Stimulated activated CD8-positive, alpha-beta memory T cell treated with anti-CD3 and anti-CD28 coated beads, Interleukin-7, amount 100 ng/mL, for 1 hour (primary cell): ENCODE measurements at places on chromosomes 7 and 10.

GRCh38 chr7:106451171-106451570 lies 166.4 kb upstream of the NAMPT start:
- no peak for DNase-seq

GRCh38 chr10:51806079-51806835 lies 106.9 kb upstream of the CSTF2T start:
- no peak for DNase-seq

DNA sequence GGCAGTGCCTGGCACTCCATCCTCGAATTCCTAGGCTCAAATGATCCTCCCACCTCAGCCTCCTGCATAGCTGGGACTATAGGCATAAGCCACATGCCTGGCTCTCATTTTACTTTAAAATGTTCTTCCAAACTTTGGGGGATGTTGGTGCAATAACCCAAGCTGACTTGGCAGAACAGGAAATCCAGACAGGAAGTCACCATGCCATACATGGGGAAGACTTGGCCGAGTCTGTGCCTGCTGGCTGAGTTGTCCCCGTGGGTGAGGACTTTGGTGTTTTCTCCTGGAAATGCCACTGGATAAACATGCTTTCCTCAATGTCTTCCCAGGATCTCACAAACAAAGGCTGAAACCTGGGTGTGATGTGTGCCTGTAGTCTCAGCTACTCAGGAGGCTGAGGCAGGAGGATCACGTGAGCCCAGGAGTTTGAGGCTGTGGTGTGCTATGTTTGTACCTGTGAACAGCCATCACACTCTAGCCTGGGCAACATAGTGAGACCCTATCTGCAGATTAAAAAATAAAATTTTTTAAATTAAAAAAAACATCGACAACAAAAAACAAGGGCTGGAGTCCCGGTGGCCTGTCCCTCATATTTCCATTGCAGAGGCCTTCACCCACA lies 19.8 kb downstream of the HKDC1 start:
- no peak for DNase-seq

DNA sequence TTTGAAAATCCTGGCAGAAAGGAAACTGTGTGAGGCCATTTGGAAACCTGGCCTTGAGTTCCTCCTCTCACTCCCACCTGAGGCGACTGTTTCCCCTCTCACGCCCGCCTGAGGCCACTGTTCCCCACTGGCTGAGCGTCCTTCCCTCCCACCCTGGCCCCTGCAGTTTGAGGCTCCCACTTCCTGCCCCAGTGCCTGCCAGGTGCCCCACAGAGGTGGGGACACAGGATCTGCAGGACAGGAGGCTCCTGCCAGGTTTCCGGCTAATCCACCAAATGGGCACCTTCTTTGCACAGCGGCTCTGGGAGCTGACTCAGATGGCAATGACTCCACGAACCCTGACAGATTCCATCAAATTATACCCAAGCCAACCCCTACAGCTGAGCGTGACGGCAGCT lies 24.3 kb upstream of the LARP4B start:
- no peak for DNase-seq

DNA sequence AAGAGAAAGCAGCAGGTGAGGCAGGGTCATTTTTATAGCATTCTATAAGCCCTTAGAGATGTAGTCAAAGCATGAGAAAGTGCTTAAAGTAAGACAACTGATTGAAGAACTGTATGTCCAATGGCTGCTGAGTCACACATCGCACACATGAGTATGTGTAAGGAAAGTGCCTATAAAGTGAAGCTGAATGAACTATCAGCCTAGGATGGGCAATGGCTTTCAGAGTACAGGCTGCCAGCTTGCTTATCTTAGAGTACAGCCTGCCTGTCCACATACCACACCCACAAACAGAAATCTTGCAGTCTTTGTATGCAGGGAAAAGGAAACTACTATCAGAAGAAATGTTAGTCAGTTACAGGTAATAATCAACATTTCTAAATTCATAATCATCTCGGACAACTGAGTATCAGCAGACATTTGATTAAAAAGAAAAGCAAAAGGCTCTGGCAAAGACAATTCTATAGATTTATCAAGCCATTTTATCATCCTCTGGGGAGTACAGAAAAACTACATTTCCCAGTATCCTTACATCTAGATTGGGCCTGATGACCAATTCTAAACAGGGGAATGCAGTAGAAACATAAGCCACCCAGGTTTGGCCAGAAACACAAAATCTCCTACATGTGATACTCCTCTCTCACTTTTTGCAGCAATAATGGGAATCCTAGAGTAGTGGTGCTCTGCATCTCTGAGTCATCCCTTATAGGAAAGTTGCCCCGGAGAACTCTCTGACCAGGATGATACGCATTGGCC lies 16.2 kb upstream of the EPHB6 start:
- DNase-seq = no peak

- no peak for DNase-seq
Observed at GRCh38 chr10:133059093-133059470, 28.6 kb upstream of the ADGRA1 start.

DNA sequence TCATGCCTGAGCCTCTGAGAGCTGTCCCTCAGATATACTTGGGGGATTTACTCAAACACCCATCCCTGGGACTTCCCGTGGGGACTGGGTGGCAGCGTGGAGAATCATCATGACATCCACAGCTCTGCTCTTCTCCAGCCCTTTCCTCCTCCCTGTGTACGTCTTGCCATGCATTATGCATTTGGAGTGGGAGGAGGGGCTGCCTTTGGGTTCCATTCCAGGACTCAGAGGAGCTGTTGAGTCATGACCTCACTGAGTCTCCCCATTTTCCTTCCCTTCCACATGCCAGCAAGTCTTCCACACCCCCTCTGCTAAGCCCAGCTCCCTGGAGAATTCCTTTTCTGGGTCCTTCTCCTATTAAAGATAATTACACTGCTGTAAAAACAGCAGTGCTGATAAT lies 480.7 kb downstream of the SORCS3 start:
- no peak for DNase-seq

DNA sequence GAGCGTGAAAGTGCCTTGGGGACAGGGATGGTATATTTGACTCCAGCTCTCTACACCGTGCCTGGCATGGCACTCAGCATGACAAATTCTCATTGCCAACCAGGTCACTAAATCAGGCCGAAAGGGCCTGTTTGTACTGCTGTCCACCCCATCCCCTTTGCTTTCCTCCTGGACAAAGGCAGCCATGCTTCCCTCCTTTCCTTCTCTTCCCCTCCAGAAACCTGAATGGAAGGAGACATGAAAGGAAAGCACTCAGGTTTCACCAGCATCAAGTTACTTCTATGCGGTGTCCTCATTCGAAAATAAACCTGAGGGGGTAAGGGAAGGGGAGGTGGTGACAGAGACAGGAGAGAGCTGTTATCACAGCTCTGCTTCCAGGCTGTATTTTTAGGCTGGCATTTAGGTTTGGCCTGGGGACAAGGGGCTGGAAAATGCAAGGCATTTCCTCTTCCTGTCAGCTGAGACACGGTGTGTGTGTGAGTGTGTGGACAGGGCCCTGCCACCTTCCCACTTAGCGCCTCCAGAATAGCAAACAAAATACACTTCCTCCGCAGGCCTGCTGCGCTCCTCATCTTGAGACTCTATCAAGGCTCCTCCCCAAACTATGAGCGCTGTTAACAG lies 79.9 kb upstream of the COL13A1 start:
- DNase-seq = no peak

DNA sequence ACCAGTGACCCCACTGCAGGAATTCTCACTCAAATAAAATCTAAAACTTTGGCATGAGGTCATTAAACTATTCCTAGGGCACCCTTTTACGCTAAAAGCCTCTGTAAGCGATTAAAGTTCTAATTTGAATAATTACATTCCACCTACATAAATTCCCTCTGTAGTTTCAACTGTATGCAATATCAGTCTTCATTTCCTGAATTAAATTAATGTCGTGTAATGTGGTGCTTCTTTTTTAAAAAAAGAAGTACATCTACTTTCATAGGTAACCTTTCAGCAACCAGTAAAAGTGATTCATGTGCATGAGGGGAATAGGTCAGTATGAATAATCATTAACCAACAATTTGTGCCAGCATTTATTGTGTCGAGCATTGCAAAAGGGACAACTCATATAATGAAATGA lies 44.7 kb downstream of the IMMP2L start:
- DNase-seq = no peak

DNA sequence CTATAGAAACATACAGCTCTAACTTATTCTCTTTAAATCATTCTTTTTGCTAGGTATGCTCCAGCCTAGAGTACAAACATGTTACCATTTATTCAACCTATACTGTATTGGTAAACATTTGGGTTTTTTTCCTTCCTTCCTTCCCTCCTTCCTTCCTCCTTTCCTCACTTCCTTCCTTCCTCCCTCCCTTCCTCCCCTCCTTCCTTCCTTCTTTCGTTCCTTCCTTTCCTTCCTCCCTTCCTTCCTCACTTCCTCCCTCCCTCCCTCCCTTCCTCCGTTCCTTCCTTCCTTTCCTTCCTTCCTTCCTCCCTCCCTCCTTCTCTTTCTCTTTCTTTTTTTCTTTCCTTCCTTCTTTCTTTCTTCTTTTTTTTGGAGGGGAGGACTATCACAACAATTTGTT lies 286.7 kb upstream of the PRKCQ start:
- no peak for DNase-seq

GRCh38 chr10:58479045-58479444 lies 33.6 kb upstream of the BICC1 start:
- DNase-seq = no peak

GRCh38 chr7:32803406-32804141 lies 88.0 kb downstream of the KBTBD2 start:
- no peak for DNase-seq

- no peak for DNase-seq
Observed at GRCh38 chr7:155058896-155059295, 11.2 kb upstream of the HTR5A start.

DNA sequence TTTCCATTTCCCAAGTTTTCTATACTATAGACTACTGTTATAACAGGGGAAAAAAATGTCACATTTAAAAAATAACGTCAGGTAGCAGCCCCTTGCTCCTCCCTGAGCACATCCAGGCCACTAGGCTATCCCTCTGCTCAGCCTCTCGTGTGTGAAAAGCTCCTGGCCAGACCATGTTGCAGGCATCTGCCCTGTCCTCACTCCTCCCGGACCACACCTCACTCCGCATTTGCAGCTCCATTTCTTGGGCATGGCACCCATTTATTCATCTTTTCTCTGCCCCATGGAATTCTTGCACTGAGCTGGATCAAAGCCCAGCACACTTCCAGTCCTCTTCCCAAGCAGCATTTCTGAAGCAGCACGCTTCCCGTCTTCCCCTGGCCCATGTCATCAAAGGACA lies 1.4 kb upstream of the GDF2 start:
- DNase-seq = no peak

DNA sequence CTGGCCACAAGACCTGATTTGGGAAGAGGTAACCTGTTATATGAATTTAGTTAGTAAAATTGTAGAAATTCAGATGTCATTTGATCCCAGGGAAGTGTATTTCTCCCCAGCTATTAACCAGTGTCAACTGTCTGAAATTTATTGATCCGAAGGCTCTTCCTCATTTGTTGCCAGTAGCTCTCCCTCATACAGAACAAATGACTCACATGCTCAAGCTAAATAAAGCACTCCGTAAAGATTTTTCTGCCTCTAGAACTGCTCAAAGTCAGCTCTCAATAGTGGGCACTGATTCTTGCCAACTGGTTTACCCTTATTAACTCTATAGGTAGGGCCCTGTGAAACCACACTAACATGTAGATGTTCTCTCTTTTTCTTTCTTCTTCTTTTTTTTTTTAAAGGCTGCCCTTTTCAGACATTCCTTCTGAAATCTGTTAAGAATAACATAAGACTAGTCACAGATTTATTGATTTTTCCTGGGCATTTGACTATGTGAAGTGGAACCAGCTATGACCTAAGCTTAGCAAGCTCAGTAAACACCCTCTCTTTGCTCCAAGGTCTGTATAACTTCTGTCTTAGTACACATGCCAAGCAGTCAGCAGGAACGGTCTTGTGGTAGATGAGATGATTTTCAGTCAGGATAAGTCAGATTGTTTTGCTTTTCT lies 21.8 kb downstream of the RPA3 start:
- no peak for DNase-seq

DNA sequence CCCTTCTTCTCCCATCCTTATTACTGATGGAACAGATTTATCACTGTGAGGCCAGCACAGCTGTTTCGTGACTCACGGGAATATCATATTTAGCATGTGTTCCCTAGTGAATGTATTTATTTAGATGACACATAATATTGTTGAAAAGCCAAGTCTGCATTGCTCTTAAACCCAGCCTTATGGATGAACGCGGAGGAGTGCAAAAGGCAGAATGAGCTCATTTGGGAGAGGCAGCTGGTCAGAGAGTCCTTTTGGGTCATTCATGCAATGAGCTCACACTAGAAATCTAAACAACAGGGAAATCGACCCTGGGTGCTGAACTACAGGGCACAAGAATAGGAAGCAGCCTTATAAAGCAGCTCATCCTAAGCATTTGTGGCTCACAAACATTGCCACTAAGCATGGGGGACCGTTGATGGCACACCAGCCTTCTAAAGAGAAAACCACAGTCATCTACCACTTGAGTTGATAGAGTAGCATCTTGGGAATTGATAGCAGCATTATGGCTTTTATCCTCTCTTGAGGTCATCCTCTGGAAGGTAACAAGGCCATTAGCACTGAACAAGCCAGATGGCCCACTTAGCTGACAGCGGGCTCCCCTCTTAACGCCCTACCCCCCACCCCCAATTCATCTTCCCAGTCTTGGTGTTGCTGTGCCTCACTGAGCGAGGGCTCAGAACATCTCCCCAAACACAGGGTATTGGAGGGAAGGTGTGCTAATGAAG lies 32.9 kb upstream of the SDK1 start:
- DNase-seq = no peak

DNA sequence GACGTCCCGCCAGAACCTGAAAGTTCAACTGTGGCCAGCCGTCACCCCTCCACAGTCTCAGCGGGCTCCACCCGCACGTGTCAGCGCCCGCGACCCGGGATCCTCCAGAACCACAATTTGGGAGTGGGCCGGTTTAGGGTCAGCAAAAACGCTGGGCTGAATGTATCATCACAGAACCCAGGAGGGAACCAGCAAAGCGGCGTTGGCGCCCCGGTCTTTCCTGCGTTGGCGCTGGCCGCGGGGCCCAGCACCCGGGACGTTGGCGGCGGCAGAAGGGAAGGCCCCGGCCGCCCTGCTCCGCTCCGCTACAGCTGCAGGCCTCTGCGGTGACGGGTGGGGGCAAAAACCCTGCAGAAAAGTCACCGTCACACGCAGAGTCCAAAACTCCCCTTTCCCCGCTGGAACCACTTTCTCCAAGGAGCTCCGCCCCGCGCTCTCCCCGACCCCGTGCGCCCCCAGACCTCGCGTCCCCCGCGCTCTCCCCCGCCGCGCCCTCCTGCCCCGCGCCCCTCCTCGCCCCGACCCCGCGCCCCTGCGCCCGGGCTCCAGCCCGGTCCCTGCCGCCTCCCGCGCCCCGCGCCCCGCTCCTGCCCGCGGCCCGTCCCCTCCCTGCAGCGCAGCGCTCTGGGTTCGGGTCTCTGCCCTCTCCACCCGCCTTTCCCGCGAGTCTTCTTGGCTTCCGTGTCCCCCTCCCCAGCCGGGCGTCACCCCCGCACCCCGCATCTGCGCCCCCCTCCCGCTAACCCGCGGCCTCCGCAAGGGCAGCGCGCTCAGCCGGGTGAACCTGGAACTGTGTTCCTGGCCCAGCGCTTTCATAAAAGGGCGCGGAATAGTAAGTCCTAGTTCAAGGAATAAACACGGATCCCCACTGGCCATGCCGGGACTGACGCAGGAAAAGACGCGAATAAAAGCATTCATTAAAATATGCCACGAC lies 24.0 kb upstream of the RNF32 start:
- no peak for DNase-seq

- no peak for DNase-seq
Observed at GRCh38 chr7:123792547-123792946, 43.7 kb upstream of the WASL start.

- DNase-seq = no peak
Observed at GRCh38 chr7:18020138-18020715, 7.4 kb downstream of the PRPS1L1 start.
